ENCODE measurements at places on chromosomes 11 and 22.

DNA sequence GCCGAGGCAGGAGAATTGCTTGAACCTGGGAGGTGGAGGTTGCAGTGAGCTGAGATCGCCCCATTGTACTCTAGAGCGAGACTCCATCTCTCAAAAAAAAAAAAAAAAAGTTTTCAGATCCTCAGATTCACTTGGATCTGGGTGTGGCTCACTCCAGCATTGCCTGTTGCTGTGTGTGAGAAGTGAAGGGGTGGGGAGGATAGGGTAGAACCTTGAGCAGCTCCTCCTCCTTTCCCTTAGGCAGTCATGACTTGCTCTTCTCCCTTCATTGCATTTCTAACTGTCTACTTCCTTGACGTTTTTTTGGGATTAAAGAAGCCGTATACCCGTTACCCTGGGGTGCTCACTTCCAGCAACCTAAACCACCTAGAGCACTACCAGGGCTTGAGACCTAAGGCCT, 63.1 kb upstream of the YWHAH start:
- DNase-seq: no peak

DNA sequence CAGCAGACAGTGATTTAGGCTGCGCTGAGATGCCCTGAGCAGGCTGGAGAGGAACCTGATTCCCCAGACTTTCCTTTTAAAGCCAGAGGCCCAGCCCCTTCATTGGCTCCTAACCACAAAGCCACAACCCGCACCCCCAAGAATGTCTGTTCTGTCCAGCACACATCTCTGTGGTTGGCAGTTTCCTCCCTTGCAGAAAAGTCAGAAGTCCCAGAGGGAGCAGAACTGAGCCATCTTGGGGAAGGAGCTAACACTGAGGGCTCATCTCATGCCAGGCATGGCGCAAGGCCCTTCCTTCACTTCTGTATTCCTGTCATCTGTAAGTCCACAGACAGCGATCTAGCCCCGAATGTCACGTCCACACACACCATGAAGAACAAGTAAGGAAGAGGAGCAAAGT, 97.1 kb upstream of the SYT13 start:
- peak; percentile 71 for DNase-seq

DNA sequence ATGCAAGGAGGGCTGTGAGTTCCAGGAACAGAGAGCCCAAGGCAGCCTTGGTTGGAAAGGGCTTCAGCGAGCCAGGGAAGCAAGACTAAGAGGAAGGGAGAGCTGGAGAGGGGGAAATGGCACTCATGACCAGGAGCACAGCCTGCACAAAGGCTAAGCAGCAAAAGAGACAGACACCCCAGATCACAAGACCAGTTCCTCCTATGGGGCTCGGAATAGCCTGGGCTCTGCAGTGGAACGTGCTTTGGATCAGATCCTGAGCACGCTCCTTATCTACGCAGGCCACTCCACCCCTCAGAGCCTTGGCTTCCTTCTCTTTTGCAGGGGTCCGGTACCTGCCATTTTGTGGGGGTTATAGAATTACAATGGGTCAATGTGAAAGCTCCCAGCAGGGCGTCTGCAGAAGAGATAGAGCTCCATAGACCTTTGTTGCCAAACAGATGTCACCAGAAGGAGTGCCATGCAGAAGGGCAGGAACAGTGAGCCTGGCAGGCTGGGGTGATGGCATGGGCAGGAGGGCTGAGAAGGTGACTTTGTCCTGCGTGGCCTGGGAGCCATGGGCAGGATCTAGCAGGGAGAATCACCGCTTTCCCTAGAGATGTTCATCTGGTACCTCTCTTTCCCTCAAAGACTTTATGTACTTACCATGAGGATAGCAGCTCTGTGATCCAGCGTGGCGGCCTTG, 33.8 kb downstream of the ZC3H7B start:
- no peak for DNase-seq

- peak; percentile 66 for DNase-seq
These were observed 94.9 kb downstream of the ETS1 start for GRCh38 chr11:128492461-128492860.

- no peak for DNase-seq
These were observed 65.6 kb downstream of the IMMP1L start for GRCh38 chr11:31443802-31444201.

- no peak for DNase-seq
These were observed 105.5 kb upstream of the PARVA start for GRCh38 chr11:12271826-12272366.

- no peak for DNase-seq
These were observed 20.8 kb downstream of the POU2AF1 start for GRCh38 chr11:111358038-111359001.
